ENCODE measurements at places on chromosomes 7 and 10. TPM values are rescaled to one million over a fixed set of nuclear protein-coding genes. Genes with fewer than 3 reads are reported as not detected.

DNA sequence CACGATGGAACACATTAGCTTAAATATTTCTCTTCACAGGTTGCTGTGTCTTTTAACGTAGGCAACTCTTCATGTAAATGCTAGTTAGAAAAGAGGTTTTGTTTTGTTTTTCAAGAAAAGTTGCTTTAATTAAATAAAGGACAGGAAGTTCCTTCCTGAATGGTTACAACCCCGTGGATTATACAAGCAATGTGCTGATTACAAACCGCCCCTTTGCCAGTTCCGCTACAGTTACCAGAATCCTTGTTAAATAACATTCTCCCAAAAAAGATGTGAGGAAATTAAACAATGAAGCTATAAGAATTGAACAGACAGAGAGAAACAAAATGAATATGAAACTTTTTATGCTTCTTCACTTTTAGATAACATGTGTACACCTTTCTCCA, 75.1 kb downstream of the LYZL2 start:
- no peak overlapping the region for H3K27ac ChIP-seq
- H3K27me3 ChIP-seq = peaks cover 8% of the 10 kb centered on the region
- no peaks in the 10 kb centered on the region for H3K36me3 ChIP-seq
- peaks cover 24% of the 10 kb centered on the region for H3K4me1 ChIP-seq

- peaks cover 6% of the 10 kb centered on the region for H3K4me1 ChIP-seq
- no peak overlapping the region for H3K4me3 ChIP-seq
- H3K36me3 ChIP-seq = no peaks in the 10 kb centered on the region
- no peak for DNase-seq
- H3K27me3 ChIP-seq = peaks cover 29% of the 10 kb centered on the region
These were observed 28.6 kb downstream of the KCNH2 start for GRCh38 chr7:150949564-150949963.

GRCh38 chr7:51665045-51665780, 348.6 kb upstream of the COBL start:
- no peak overlapping the region for H3K4me3 ChIP-seq
- H3K27ac ChIP-seq = no peak overlapping the region
- DNase-seq = no peak
- no peaks in the 10 kb centered on the region for H3K36me3 ChIP-seq

- no peaks in the 10 kb centered on the region for H3K36me3 ChIP-seq
- H3K4me3 ChIP-seq = no peak overlapping the region
- H3K27ac ChIP-seq = no peak overlapping the region
- no peaks in the 10 kb centered on the region for H3K4me1 ChIP-seq
- H3K27me3 ChIP-seq = peaks cover 27% of the 10 kb centered on the region
These were observed 6.0 kb downstream of the ADCYAP1R1 start for GRCh38 chr7:31058122-31058521.

Gene LRIT1
- total RNA-seq = not detected

DNA sequence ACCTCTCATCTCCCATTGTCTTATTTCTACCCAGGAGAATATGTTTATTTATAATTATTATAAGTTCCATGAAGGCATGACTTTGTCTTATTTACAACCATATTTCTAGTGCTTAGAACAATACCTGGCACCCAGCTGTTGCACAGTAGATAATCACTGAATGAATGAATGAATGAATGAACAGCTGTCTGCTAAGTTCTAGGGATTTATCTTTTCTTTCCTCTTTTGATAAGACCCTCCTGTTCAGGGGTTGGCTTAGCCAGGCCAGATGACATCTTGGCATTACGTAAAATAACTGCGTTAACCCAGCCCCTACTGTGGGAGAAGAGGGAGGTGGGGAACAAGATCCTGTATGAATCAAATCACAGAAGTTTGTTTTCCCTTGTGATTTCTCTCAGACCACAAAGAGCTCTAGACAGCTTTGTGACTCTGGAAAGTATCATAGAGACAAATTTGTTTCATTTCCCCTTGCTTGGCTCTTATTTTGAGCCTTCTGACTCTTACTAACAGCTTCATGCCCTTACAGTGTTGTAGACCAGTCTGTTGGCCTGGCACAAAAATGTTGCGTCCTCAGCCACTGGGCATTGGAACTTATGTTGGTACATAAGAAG, 8.4 kb downstream of the ZNF862 start:
- no peaks in the 10 kb centered on the region for H3K27me3 ChIP-seq
- H3K27ac ChIP-seq = no peak overlapping the region
- no peak overlapping the region for H3K4me3 ChIP-seq
- DNase-seq = no peak
- H3K4me1 ChIP-seq = no peaks in the 10 kb centered on the region

DNA sequence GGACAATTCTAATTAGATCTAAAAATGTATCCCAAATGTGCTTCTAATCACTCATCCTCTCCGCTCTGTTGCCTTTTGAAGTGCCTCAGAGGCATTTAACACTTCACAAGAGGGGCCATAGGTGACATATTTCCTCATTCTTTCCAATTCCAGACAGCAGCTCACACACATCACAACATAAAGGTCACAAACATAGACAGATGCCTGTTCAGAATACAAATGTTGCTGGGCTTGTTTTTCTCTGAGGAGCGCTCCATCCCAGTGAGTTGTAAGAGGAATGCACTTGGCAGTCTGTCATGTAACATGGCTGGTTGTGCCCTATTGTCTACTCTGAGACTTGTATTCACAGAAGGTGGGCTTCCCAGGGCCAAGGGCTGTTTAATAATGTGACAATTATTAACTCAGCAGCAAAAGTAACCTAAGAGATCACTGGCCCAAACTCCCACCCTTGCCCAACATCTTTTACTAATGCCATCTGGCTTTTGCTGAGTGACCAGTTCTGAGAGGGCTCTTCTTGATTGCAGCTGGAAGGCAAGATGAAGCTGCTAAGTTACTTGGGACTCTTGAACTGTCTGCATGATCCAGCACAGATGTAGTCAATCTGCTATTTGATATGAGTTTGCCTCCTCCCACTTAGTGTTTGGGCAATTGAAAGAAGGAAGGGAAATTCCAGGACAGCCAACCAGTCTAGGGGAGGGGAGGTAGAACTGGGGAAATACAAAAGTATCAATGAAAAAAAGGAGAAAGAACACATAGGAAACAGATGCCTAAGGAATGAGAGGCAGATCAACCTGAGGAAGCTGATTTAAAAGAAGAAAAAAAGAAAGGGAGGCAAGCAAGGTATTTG, 13.6 kb downstream of the PON2 start:
- 0 out of 2 replicates have a peak overlapping the region, but pooled peaks have one; percentile 6 for H3K27ac ChIP-seq
- no peak for DNase-seq
- H3K4me3 ChIP-seq = no peak overlapping the region
- peaks cover 2% of the 10 kb centered on the region for H3K27me3 ChIP-seq

DNA sequence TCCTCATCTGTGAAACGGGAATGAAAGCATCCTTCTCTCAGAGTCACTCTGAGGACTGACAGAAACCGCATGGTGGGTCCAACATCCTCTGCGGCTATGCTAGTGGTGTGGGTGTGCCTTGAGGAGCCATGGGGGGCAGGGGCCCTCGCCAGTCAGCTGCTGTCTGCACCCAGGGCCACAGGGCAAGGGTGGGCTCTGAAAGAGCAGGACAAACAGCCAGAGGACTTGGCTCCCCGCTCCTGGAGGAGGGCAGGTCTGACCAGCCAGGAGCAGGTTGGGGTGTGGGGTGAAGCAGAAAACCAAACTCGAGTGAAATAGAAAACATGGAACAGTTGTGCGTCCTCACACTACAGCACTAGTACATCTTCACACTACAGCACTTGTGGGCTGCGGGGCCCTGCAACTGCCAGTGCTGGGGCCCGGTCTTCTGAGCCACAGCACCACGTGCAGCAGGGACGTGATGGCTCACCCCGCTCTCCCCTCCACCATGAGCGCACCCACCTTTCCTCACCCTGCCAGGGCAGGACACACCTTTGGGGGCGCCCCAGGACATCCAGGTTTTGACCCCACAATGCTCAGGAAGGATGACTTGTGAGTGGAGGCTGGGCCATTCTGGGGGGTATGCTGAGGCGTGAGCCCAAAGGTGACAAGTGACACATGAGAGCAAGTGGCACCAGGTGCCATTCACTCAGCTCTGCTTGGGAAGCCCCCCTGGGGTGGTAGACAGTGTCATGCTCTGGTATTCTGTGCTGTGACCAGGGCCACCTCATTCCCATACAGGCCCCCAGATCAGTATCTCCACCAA, 96.1 kb upstream of the RET start:
- DNase-seq = no peak
- H3K36me3 ChIP-seq = no peaks in the 10 kb centered on the region
- H3K4me1 ChIP-seq = no peaks in the 10 kb centered on the region
- no peak overlapping the region for H3K27ac ChIP-seq
- no peak overlapping the region for H3K4me3 ChIP-seq

Gene FRA10AC1
- 10.7 TPM for total RNA-seq

DNA sequence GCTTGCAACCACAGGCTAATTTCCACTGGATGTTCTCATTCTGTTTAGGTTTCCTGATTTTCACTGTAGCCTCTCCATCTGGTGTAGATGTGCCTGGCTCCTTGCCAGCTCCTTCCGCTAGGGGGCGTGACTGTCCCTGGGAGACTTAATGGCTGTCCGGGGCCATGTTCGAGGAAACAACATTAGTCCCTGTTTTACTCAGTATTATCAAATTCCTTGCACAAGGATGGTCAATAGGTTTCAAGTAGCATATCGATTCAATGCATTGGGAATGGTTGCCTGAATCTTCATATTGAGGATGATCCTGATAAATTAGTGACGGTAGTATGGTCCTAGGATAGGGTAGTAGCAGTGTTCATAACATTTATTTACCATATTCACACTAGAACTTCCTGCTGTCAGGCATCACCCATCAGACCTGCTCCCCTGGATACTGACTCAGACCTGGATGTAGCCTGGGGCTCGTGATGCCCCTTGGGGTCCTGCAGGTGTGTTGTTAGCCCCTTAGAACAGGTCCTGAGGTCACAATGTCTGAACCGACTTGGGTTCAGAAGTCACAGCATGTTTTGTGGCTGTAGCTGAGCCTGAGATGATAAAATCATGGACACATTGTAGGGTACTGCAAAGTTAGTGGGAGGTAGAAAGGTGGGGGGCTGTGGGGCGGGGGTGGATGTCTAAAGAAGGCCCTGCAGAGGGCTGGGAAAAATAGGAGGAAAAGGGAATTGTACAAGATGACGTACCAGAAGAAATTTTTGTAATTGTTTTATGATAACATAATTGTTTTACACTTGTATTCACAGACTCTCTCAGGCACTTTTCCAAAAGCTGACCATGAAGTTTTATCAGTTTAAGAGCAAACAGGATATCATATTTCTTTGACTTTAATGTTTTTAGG, 8.9 kb upstream of the EXOC6 start:
- peak; percentile 44 for DNase-seq
- no peaks in the 10 kb centered on the region for H3K36me3 ChIP-seq
- no peak overlapping the region for H3K4me3 ChIP-seq
- H3K4me1 ChIP-seq = peaks cover 43% of the 10 kb centered on the region

DNA sequence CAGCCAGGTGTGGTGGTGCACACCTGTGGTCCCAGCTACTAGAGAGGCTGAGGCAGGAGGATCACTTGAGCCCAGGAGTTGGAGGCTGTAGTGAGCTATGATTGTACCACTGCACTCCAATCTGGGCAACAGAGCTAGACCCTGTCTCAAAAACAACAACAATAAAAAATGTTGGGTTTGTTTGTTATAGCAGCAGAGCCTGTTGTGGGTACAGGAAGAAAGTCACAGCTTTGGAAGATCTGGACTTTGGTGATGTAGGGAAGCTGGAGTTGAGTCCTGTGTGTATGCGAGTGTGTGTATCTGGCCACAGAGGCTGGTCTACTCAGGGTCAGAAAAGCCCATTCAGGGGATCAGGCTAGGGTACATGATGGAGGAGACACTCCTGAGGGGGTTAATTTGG, 3.9 kb downstream of the GRID2IP start:
- no peaks in the 10 kb centered on the region for H3K36me3 ChIP-seq
- no peak overlapping the region for H3K4me3 ChIP-seq
- DNase-seq = no peak
- H3K27me3 ChIP-seq = peaks cover 19% of the 10 kb centered on the region
- H3K27ac ChIP-seq = no peak overlapping the region

Gene IFIT1B
- not detected for total RNA-seq

Gene ZNF727
- not detected for total RNA-seq

Gene ATG9B
- 0.18 TPM for total RNA-seq

GRCh38 chr10:113252650-113253618, 299.9 kb upstream of the HABP2 start:
- no peak overlapping the region for H3K27ac ChIP-seq
- DNase-seq = no peak
- H3K4me3 ChIP-seq = no peak overlapping the region
- no peaks in the 10 kb centered on the region for H3K4me1 ChIP-seq
- no peaks in the 10 kb centered on the region for H3K36me3 ChIP-seq

DNA sequence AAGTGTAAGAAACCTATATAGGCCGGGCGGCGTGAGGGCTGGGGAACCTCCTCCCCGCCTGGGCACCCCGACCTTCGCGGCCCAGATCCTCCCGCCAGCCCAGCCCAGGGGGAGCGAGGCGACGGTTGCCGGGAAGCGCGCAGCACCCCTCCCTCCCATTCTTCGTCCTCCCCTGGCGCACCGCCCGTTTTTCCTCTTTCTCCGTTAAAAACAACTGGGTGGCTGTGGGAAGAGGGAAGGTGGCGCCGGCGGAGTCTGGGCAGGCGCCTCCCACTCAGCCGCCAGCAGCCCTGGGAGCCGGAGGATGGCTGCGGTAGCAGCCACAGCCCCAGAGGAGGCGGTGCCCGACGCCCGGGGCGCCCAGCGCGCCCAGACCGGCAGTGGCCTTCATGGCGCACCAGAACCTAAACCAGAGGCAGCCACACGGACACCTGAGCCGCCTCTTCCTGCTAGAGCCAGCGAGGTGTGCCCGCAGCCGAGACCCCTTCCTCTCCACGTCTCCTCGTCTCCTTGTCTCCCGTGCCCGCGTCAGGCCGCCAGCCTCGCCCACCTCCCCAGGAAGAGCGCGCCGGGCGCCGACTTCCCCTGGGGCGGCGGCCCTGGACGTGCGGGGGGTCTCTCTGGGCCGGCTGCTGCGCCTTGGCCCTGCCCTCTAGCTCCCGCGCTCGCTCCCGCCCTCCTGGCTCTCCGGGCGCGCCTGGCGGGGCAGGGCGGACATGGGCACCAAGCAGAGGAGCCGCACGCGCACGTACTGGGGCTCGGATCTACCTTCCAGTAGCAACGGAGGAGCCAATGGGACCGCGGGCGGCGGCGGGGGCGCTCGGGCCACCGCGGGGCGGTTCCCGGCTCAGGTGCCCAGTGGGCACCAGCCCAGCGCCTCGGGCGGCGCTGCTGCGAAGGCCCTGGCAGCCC, 32.8 kb upstream of the SFTPD start:
- H3K4me3 ChIP-seq = peak overlapping the region; percentile 68
- no peaks in the 10 kb centered on the region for H3K36me3 ChIP-seq
- peak; percentile 19 for DNase-seq
- H3K27ac ChIP-seq = no peak overlapping the region

- H3K4me1 ChIP-seq = no peaks in the 10 kb centered on the region
- H3K4me3 ChIP-seq = no peak overlapping the region
- no peaks in the 10 kb centered on the region for H3K36me3 ChIP-seq
- no peak for DNase-seq
- peaks cover 36% of the 10 kb centered on the region for H3K27me3 ChIP-seq
These were observed 38.3 kb upstream of the TUBB8 start for GRCh38 chr10:87177-88080.

- DNase-seq = no peak
- no peaks in the 10 kb centered on the region for H3K4me1 ChIP-seq
- no peak overlapping the region for H3K27ac ChIP-seq
- no peak overlapping the region for H3K4me3 ChIP-seq
- peaks cover 4% of the 10 kb centered on the region for H3K27me3 ChIP-seq
These were observed 23.4 kb upstream of the SHH start for GRCh38 chr7:155835446-155836215.

Gene PTF1A
- total RNA-seq = not detected

Gene GTF2IRD1
- total RNA-seq = 24.6 TPM

Gene SPACDR
- total RNA-seq = 0.51 TPM

Gene HGF
- 0.92 TPM for total RNA-seq

GRCh38 chr10:26454891-26455290, 16.8 kb downstream of the APBB1IP start:
- 0 out of 2 replicates have a peak overlapping the region, but pooled peaks have one; percentile 24 for H3K27ac ChIP-seq
- DNase-seq = no peak
- peaks cover 46% of the 10 kb centered on the region for H3K4me1 ChIP-seq
- H3K36me3 ChIP-seq = peaks cover 25% of the 10 kb centered on the region
- no peaks in the 10 kb centered on the region for H3K27me3 ChIP-seq
- no peak overlapping the region for H3K4me3 ChIP-seq
